Activated T-helper 17 cell treated with anti-CD3 and anti-CD28 coated beads, Interleukin-2, amount 50 U/mL, for 72 hours (primary cell): ENCODE measurements at places on chromosomes 6 and 20.

GRCh38 chr6:142934599-142934998 lies 10.4 kb downstream of the HIVEP2 start:
- peaks cover 78% of the 10 kb centered on the region for H3K36me3 ChIP-seq
- H3K27me3 ChIP-seq, result no peaks in the 10 kb centered on the region
- H3K27ac ChIP-seq, result peak overlapping the region; percentile 47

- no peak overlapping the region for H3K4me3 ChIP-seq
- H3K4me1 ChIP-seq, result peaks cover 8% of the 10 kb centered on the region
- no peak overlapping the region for H3K27ac ChIP-seq
- ATAC-seq, result no peak
- peaks cover 48% of the 10 kb centered on the region for H3K36me3 ChIP-seq
Measured at GRCh38 chr6:34284563-34285447, 36.0 kb upstream of the SMIM29 start.

DNA sequence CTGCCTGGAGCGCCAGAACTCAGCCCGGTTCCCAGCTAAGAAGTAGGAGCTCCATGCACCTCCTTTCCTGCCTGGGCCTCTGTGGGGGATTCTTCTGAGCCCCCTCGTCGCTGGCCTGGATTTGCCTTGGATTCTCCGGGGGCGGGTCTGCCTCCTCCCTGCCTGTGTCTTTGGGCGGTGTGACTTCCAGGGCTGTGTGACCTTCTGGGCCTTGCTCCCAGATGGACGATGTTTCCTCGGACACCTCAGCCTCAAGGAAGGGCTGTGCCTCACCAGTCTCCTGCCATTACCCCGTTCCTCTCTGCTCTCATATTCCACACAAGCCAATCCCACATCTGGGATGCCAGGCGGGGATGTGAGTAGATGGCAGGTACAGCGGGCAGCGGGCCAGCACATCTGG lies 76.8 kb downstream of the ERMARD start:
- no peak for ATAC-seq
- H3K27me3 ChIP-seq, result peaks cover 43% of the 10 kb centered on the region
- H3K4me1 ChIP-seq, result no peaks in the 10 kb centered on the region

GRCh38 chr6:27038498-27038897 lies 209.0 kb upstream of the PRSS16 start:
- no peak overlapping the region for H3K27ac ChIP-seq
- H3K4me3 ChIP-seq, result no peak overlapping the region
- H3K27me3 ChIP-seq, result peaks cover 68% of the 10 kb centered on the region

- peaks cover 14% of the 10 kb centered on the region for H3K4me1 ChIP-seq
- H3K36me3 ChIP-seq, result peaks cover 8% of the 10 kb centered on the region
- H3K27ac ChIP-seq, result peak overlapping the region; percentile 94
- H3K4me3 ChIP-seq, result peak overlapping the region; percentile 83
- peaks cover 8% of the 10 kb centered on the region for H3K27me3 ChIP-seq
Measured at GRCh38 chr6:105458551-105458950, 55.7 kb upstream of the PREP start.

GRCh38 chr6:57263739-57264138 lies 41.6 kb upstream of the RAB23 start:
- H3K4me1 ChIP-seq, result no peaks in the 10 kb centered on the region
- peaks cover 3% of the 10 kb centered on the region for H3K27me3 ChIP-seq
- H3K27ac ChIP-seq, result no peak overlapping the region
- no peak overlapping the region for H3K4me3 ChIP-seq

GRCh38 chr6:135434095-135434494 lies 63.4 kb downstream of the AHI1 start:
- no peak overlapping the region for H3K27ac ChIP-seq
- H3K4me3 ChIP-seq, result no peak overlapping the region
- H3K27me3 ChIP-seq, result no peaks in the 10 kb centered on the region
- peaks cover 2% of the 10 kb centered on the region for H3K4me1 ChIP-seq
- ATAC-seq, result no peak

GRCh38 chr20:2671977-2672376 lies 8.0 kb upstream of the IDH3B start:
- H3K27ac ChIP-seq, result no peak overlapping the region
- H3K4me3 ChIP-seq, result no peak overlapping the region
- H3K4me1 ChIP-seq, result no peaks in the 10 kb centered on the region

- no peak for ATAC-seq
- no peak overlapping the region for H3K27ac ChIP-seq
- no peak overlapping the region for H3K4me3 ChIP-seq
- peaks cover 23% of the 10 kb centered on the region for H3K27me3 ChIP-seq
- no peaks in the 10 kb centered on the region for H3K4me1 ChIP-seq
- H3K36me3 ChIP-seq, result no peaks in the 10 kb centered on the region
Measured at GRCh38 chr20:36281785-36282380, 24.3 kb upstream of the DLGAP4 start.

DNA sequence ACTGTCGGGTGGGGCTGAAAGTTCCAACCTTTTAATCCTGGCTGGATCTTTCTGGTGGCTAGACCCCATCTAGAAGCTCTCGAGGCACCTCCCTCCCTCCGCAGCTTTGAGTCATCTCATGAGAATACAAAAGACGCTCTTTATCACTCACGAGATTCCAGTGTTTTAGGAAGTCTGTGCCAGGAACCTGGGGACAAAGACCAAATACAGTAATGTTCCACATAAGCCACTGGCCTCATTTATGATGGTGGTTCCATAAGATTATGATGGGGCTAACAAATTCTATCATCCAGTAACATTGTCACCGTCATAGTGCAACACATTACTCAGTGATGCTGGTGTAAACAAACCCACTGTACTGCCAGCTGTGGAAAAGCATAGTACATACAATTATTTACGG lies 48.7 kb downstream of the NCOA7 start:
- H3K36me3 ChIP-seq, result peaks cover 12% of the 10 kb centered on the region
- ATAC-seq, result no peak
- no peak overlapping the region for H3K4me3 ChIP-seq
- H3K27me3 ChIP-seq, result no peaks in the 10 kb centered on the region
- H3K4me1 ChIP-seq, result peaks cover 26% of the 10 kb centered on the region

GRCh38 chr20:50438986-50439407 lies 71.2 kb upstream of the PTPN1 start:
- H3K4me1 ChIP-seq, result peaks cover 20% of the 10 kb centered on the region
- no peak overlapping the region for H3K27ac ChIP-seq
- peak; percentile 65 for ATAC-seq
- no peaks in the 10 kb centered on the region for H3K27me3 ChIP-seq
- no peaks in the 10 kb centered on the region for H3K36me3 ChIP-seq

DNA sequence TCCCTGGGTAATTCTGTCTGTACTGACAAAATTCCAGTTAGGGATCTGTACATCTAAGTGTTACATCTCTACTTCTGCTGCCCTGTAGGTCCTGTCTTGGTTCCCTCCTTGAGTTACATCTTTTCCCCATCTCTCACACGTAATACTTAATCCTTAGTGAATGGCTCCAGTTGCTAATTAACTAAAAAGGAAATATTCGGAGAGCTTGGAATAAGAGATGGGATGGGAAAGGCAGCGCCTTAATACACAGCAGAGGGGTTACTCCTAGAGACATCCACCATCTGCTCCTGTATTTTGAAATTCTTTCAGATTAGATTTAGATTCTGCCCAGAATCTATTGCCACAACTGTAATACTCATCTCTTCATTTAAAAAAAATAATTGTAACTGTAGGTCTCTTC lies 384.0 kb downstream of the SAMD5 start:
- H3K27me3 ChIP-seq, result peaks cover 9% of the 10 kb centered on the region
- H3K27ac ChIP-seq, result no peak overlapping the region
- ATAC-seq, result no peak
- H3K4me3 ChIP-seq, result no peak overlapping the region
- no peaks in the 10 kb centered on the region for H3K36me3 ChIP-seq

GRCh38 chr20:22383156-22383555 lies 201.2 kb downstream of the FOXA2 start:
- H3K27me3 ChIP-seq, result no peaks in the 10 kb centered on the region
- H3K4me1 ChIP-seq, result no peaks in the 10 kb centered on the region
- no peak overlapping the region for H3K4me3 ChIP-seq
- no peak overlapping the region for H3K27ac ChIP-seq
- no peaks in the 10 kb centered on the region for H3K36me3 ChIP-seq

DNA sequence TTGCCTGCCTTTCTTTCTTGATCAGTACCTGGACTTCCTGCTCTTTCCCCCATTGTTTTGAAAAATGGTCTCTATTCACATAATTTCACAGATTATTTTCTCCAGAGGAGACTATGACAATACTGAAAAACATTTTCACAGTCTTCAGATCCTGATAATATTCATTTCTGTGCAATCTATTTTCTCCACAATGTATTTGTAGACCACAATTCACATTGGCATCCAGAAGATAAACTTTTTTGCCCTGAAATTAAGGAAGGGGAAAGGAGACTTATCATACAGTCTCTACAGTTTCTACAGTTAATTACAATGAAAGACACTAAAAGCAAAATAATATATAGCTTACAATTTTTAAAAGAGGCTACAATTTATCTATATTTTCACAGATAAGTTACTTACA lies 18.4 kb downstream of the LCA5 start:
- no peak overlapping the region for H3K4me3 ChIP-seq
- no peak overlapping the region for H3K27ac ChIP-seq
- H3K27me3 ChIP-seq, result no peaks in the 10 kb centered on the region
- H3K36me3 ChIP-seq, result no peaks in the 10 kb centered on the region
- H3K4me1 ChIP-seq, result no peaks in the 10 kb centered on the region
- no peak for ATAC-seq

DNA sequence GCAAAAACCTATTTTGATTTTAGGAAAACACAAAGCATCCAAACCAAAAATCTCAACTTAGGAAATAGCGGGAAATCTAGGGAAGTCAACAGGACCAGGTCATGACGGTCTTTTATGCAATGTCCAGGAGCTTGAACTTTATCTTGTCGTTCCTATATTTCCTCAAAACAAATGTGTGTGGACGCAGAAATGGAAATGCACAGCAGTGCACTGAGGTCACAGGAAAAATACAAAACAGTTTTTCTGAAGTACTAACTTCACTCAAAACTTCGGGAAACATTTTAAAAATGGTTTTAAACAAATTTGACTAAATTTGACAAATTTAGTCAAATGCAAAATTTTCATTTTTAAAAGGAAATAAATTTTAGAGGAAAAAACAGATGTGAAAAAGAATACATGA lies 5.5 kb upstream of the SLC17A2 start:
- peaks cover 9% of the 10 kb centered on the region for H3K27me3 ChIP-seq
- H3K27ac ChIP-seq, result no peak overlapping the region
- H3K4me3 ChIP-seq, result no peak overlapping the region
- no peaks in the 10 kb centered on the region for H3K36me3 ChIP-seq
- no peak for ATAC-seq
- no peaks in the 10 kb centered on the region for H3K4me1 ChIP-seq

DNA sequence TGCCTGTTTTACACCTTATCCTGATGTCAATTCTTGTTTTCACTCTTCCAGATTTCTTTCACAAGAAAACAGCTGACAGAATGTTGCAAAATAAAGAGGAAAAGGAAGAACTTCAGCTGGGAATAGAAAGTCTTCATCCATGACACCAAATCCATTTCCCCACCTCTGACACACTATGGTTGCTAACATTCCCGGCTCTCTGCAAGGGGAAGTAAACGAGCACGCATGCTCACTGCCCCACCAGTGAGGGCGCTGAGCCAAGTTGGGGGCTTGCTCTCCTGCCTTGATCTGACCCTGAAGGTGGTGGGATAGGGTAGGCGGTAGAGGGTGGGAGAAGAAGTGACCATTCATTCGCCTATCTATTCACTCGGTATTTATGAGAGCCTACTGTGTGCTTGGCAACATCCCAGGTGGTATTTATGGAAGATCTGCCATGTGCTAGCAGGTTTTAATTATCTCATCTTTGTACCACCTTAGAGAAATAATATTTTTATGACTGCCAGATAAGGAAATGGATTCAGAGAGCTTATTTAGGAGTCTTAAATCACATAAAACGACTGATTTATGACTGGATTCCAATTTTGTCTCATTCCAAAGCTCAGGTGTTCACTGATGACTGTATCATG lies 206.2 kb downstream of the FOXC1 start:
- no peaks in the 10 kb centered on the region for H3K36me3 ChIP-seq
- no peak for ATAC-seq
- no peaks in the 10 kb centered on the region for H3K4me1 ChIP-seq
- H3K27me3 ChIP-seq, result no peaks in the 10 kb centered on the region
- H3K27ac ChIP-seq, result no peak overlapping the region

GRCh38 chr6:5507131-5507681 lies 245.9 kb downstream of the FARS2 start:
- H3K36me3 ChIP-seq, result no peaks in the 10 kb centered on the region
- H3K27me3 ChIP-seq, result no peaks in the 10 kb centered on the region
- peak overlapping the region; percentile 58 for H3K27ac ChIP-seq
- H3K4me1 ChIP-seq, result peaks cover 17% of the 10 kb centered on the region
- H3K4me3 ChIP-seq, result peak overlapping the region; percentile 24
- peak; percentile 42 for ATAC-seq

DNA sequence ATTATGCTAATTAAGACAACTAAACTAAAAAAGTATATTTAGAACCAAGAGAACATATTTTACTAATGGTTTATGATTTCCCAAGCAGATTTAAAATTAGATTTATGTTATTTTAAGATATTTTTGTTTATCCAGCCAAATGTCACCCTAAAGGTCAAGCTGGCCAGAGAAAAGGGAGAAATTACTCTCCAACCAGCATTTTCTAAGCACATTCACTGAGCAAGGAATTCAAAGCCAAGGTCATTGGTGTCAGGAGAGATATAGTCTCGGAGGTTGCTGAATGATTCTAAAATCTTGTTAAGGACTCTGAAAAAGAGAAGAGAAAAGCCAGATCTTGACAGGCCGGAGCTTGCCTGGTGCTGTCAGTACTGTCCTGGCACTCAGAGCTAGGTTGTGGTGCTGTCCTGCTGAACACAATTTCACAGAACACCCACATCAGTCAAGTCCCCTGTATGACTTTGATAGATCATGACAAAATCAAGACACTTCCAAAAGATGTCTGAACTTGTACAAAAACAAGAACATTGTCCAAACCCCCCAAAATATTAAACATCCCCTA lies 222.3 kb upstream of the SMLR1 start:
- no peak overlapping the region for H3K4me3 ChIP-seq
- no peak for ATAC-seq
- no peaks in the 10 kb centered on the region for H3K27me3 ChIP-seq
- H3K36me3 ChIP-seq, result no peaks in the 10 kb centered on the region
- peak overlapping the region; percentile 7 for H3K27ac ChIP-seq

DNA sequence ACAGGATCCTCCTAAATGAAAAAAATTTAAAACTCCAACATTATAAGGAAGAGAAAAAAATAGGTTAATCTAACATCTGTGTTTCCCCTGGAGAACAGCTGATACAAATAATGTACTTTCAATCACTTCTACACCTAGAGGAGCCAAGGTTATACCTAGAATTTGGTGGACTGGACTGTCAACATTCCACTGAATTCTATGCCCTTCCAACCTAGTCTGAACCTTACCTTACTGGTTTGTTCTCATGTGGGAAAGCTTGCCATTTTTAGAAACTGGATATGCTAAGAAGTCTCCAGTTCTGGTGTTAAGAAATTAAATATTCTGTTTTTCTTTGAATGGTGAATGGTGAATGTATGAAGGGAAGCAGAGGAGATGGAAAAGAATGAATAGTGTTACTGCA lies 162.4 kb downstream of the DST start:
- no peaks in the 10 kb centered on the region for H3K4me1 ChIP-seq
- peaks cover 26% of the 10 kb centered on the region for H3K36me3 ChIP-seq
- no peaks in the 10 kb centered on the region for H3K27me3 ChIP-seq
- no peak overlapping the region for H3K4me3 ChIP-seq
- H3K27ac ChIP-seq, result no peak overlapping the region
